HAP-1 (cell line): ENCODE measurements at places on chromosomes 1 and 21.

DNA sequence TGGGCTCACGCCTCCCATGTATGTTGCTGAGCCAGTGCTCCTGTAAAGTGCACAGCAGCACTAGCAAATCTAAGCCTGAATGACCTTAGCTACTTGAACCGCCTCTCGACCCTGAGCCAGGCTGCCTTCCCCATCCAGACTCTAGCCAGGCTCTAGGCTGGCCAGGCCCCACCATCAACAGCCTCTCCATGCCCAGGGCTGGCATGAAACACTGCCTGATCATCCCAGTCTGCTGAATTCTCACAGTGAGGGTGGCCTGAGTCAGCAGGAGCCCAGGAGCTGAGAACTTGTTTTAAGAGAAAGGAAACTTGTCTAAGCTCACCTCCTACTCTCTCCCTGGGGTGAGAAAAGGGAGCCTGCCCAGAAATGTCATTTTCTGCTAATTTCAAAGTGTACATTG, 733.3 kb downstream of the PTPRU start:
- no peak for DNase-seq

- no peak for DNase-seq
Observed at GRCh38 chr1:11350265-11350664, 77.3 kb downstream of the UBIAD1 start.

GRCh38 chr1:216518844-216519627, 95.8 kb upstream of the USH2A start:
- DNase-seq: no peak

GRCh38 chr1:48841966-48842365, 65.3 kb upstream of the BEND5 start:
- DNase-seq: no peak

GRCh38 chr1:27960762-27961645, 1.2 kb downstream of the XKR8 start:
- no peak for DNase-seq

- DNase-seq: no peak
Observed at GRCh38 chr1:212106286-212106792, 70.8 kb downstream of the DTL start.

DNA sequence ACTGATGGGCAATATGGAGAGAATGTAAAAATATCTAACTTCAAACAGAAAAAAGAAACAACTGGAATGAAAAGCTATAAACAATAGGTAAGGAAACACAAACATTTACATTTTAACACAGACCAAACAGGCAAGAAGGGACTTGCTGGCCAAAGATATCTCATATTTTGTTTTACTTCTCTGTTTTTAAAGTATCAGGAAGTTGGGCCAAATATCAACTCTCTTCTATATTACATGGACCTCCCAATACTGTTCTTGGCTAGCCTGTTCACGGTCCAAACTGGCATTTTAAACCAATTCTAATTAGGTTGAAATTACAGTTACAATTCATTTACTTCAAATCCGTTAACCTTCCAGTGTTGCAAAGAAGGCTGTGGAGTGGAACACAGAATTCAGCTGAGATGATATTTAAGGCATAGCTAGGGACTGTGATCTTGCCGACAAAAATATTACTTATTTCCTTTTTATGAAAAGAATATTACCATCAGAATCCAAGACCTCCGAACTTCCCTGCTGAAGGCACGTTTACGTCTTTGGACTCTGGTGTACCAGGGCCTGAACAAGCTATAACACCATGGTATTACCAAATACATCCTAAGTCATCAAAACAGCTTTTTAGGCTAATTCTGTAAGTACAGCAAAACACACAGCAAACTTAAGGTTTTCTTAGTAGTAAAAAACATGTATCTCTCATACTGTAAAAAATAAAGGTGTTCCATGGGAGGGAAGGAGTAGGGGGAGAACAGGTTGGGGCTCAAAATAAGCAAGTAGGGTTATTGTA, 165.4 kb downstream of the RUNX1 start:
- DNase-seq: no peak

DNA sequence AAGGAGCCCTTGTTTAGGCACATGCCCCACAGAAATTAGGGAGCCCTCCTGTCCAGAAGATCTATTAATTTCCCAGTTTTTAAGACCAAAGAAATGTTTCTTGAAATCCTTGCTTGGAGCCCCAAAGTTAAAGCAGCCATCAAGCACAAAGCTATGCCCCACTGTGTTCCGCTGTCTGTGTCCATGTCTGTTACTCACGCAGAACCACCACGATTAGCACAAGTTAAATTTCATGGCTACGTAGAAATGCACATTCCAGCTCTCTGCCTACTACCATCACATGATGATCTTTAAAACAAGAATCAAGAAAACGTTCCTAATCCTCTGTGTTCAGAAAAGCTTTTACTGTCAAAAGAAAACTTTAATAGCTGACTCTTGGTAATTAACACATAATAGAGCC, 238.5 kb downstream of the RERE start:
- DNase-seq: no peak

DNA sequence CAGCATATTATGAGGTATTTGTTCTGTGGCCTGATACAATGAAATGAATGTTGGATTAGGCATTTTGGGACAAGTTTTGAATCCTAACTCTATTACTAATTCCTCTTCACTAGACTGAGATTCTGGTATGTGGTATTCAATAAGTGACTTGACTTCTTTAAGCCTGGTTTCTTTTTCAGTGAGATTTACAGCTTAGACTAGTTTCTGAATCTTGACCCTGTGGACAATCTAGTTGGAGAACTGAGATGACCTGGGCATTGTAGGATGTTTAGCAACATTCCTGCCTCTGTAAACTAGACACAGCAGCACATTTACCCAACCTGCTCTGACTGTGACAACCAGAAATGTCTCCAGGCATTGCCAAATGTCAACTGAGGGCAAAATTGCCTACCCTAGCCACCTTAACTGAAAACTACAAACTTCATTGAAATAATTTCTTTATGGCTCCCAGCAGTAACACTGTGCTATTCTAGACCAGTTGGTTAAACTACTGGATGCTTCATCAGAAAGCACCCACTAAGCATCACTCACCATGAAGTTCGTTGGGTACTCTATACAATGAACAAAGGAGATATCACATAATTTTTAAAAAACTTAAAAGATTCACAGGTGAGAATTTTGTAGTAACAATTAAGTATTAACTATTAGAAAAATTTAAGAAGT, 16.8 kb downstream of the PTPRC start:
- DNase-seq: no peak
